Stimulated activated CD4-positive, alpha-beta T cell treated with anti-CD3 and anti-CD28 coated beads, Interleukin-2, amount 100 ng/mL, for 24 hours (primary cell): ENCODE measurements at places on chromosomes 5 and 9.
A peak's percentile ranks its signal among the peaks of the same experiment; 100 is the strongest.

GRCh38 chr5:113204525-113205161, 228.0 kb downstream of the DCP2 start:
- DNase-seq, result no peak

DNA sequence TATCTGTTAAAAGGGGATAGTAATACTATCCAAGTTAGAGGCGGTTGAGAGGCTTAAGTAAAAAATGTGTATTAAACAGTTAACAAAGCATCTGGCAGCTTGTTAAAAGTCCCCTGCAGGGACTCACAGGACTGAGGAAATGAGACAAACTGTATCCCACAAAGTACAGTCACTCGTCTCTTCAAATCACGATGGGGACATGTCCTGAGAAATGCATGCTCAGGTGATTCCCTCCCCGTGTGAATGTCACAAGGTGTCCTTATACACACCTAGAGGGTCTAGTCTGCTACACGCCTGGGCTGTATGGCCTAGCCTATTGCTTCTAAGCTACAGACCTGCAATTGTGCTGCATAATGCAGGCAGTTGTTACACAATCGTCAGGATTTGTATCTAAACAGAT, 237.0 kb downstream of the IRX2 start:
- DNase-seq, result no peak

GRCh38 chr9:79362100-79363081, 209.4 kb upstream of the TLE4 start:
- DNase-seq, result no peak

DNA sequence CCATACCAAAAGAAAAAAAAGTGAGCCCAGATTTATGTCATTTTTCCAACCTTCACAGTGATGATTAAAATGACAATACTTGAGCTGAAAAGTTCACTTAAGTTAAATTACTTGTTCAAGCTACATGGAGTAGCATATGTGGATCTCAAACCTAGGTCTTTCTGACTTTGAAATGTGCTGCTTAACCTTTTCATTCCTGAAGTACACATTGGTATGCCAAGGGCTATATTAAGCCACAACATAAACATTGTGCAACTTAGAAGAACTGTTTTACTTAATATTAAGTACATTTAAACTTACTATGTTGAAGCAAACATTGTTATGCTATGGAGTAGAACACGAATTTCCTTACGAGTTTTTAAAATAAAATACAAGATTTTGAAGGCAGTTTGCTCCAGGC, 105.0 kb downstream of the GIN1 start:
- DNase-seq, result no peak

- DNase-seq, result no peak
Observed at GRCh38 chr5:22835686-22836085, 17.5 kb downstream of the CDH12 start.

- DNase-seq, result no peak
Observed at GRCh38 chr9:91301161-91301560, 60.6 kb downstream of the AUH start.

DNA sequence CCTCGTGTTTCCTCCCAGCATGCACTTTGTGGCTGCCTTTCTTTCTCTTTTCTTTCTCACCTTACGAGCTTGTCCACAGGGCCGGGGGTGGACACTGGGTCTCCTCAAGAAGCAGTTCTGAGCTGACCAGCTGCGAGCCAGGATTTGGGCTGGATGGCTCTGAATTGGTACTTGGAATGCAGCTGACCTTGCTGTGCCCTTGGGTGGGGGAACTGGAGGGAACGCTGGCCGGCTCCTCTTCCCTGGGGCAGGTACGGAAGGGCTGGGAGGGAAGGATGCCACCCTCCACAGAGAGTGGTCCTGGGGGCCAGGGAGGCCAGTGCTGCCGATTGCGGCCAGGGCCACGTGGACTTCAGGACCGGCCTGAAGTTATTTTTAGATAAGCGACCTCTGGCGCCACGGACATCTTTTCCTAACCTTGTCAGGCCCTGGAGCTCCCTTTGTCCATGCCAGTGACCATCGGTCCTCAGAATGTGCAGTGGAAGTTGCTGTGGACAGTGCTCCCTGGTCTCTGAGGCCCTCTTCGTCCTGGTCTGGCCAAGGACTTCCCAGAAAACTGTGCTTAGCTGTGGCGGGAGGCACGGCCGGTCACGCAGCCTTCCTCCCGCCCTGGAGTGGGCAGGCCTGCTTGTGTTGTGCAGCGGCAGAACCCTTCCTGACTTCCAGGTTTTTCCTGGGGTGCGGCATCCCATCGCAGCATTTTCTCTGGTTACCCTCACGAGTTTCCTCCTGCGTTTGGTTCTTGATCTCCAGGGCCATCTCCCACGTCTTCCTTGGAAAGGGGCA, 13.5 kb upstream of the AHRR start:
- DNase-seq, result no peak

DNA sequence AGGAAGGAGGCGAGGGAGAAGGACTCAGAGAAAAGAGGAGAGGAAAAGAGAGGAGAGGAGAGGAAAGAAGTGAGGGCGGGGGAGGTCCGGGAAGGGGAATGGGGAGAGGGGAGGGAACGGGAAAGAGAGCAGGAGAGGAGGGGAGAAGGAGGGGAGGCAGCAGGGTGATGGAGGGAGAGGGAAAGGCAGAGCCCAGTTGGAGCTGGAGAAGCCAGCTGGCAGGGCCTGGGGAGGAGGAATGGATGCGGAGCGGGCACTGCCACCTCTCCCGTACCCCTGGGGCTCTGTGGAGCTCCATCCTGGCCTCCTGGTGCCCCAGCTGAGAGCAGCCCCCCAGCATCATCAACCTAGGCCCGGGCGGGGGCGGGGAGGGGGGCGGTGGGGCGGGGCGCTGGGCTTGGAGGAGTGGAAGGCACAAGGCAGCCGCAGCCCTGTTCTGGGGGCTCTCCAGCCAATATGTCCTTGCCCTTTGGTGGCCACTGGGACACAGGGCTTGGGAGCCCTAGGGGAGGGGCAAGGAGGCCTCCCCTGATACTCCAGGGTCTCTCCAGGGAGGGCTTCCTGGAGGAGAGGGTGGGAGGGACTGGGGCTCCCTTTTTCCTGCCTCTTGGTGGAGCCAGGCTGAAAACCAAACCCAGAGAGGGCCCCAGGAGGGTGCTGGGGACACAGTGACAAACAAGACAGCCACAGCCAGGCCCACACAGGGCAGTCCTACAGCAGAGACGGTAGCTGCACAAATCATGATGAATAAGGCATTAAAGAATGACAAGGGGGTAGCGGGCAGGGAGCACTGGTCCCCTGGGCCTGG, 123.7 kb downstream of the C9orf50 start:
- DNase-seq, result no peak

GRCh38 chr9:23764219-23764618, 61.8 kb downstream of the ELAVL2 start:
- DNase-seq, result no peak

DNA sequence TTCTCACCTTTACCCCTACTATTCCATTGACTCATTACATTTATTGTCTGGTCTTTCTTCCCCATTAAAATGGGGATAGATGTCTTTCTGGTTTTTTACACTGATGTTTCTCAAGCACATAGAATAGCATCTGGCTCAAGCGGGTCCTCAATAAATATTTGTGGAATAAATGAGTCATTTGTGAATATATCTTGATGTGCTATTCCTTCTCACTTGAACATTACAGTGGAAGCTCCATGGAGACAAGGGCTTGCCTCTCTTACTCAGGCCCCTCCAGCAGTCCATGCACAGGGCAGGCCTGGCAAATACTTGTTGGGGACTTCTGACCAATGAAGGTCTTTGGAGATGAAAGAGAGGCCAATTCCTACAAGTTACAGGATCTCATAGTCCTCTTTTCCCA, 151.7 kb upstream of the TAS2R1 start:
- no peak for DNase-seq

DNA sequence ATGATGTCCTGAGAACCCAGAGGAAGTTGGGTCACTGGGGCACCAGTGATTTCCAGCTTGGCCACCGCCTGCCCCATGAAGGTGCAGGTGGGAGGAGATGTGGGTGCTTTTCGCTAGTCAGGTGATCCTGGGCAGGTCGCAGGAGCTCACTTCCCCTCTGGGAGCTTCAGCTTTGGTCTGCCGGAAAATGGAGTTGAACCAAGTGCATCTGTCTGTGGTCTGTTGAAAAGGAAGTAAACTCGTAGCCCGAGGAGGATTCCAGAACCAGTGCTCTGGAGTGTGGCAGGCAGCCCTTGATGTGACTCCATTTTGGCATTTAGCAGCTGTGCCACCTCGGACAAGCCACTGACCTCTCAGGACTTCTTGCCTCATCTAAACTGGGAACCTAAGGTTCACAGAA, 81.8 kb upstream of the HRH2 start:
- no peak for DNase-seq

GRCh38 chr5:132473019-132473531, 17.5 kb downstream of the IRF1 start:
- peak; percentile 70 for DNase-seq

DNA sequence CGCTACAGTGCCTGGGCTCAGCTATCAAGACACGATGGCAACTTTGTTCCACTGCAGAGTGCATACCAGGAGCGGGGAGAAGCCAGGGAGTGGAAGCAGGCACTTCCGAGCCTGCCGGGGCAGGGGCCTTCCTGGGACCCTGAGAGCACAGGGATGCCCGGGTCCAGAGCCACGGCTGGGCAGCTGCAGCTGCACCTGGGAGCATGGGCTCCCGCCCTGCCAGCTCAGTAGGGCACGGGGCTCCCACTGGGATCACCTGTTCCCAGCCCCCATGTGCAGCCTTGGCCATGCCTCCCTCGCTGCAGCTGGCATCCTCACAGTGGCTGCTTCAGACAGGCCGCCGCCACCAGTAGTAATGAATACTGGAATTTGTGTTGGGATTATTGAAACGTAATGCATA, 391.5 kb downstream of the KDM4C start:
- no peak for DNase-seq

DNA sequence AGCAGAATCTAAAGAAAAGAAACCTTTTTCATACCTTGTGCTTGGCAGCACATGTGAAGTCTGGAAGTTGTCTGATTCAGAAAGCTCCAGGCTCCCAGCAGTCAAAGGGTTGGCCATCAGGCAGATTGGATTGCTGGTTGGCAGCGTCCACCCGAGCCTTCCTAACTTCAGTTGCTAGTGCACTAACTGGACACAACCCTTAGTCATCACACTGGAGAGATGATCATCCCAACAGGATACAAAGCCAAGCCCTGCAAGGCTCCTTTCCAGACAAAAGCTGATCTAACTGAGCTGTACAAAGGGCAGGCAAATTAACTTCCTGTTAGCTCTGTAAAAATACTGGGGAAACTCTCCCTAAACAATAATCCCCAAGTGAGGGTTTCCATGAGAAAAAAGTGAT, 185.6 kb downstream of the SNX18 start:
- no peak for DNase-seq
